ENCODE measurements at places on chromosomes 11 and 22.

DNA sequence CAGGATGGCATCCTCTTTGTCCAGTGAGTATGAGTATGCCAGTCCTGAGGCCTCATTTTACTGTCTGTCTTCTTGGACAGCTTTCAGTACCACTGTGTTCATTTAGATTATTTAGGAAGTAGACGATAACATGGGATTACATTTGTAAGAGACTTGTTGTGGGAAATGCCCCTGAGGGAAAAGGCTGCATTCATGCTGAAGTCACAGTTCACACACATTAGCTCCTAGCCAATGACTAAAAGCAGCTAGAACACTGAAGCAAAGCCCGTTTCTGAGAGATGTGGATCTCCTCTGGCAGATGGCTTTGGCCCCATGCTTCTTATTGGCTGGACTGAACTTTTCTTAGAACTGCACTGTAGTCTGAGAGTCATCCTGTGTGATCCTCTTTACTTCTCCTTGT, 242.4 kb downstream of the FAM76B start:
- DNase-seq = no peak

- no peak for DNase-seq
Measured at GRCh38 chr11:117983163-117983475, 3.1 kb upstream of the IL10RA start.

DNA sequence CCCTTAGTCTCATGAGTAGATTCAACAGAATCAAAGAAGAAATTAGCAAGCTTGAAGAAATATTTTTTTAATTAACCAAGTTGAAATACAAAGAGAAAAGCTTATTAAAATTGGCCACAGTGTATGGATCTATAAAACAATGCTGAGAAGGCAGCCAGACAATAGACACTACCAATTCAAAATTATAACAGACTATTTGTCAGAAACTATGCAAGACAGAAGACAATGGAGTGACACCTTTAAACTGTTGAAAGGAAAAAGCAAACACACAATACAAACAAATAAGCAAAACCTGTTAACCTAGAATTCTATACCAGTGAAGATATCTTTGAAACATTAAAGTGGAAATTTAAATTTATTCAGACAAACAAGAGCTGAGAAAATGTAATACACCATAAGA, 225.4 kb downstream of the CASP12 start:
- no peak for DNase-seq

GRCh38 chr11:121420398-121420797, 31.7 kb upstream of the SORL1 start:
- no peak for DNase-seq

- peak; percentile 80 for DNase-seq
Measured at GRCh38 chr11:33970984-33971466, 79.1 kb upstream of the LMO2 start.

- no peak for DNase-seq
Measured at GRCh38 chr11:45647329-45647728, 18.1 kb downstream of the CHST1 start.

DNA sequence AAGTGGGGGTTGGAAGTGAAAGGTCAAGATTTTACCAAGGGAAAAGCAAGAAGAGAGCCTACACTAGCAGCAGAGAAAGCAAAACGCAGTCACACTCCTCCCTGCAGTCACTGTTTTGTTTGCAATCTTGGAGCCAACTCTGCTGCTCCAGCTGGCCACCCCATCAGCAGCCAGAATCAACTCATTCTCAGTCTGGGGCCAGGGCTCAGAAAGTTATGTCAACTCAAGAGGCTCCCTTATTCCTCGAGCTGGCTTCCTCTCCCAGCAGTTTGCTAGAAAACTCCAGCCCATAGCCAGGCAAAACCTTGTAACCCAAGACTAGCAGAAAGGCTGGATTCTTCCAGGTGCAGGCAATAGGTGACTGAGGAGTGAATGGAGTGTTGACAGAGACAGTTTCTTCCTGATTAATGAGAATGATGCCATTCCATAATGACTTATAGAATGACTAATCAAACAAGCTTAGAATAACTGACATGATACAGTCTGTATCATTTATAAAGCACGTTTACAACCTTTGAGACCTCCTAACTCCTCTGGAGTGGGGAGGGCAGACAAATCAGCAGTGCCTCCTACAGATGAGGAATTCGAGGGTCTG, 53.4 kb downstream of the P4HA3 start:
- peak; percentile 22 for DNase-seq

DNA sequence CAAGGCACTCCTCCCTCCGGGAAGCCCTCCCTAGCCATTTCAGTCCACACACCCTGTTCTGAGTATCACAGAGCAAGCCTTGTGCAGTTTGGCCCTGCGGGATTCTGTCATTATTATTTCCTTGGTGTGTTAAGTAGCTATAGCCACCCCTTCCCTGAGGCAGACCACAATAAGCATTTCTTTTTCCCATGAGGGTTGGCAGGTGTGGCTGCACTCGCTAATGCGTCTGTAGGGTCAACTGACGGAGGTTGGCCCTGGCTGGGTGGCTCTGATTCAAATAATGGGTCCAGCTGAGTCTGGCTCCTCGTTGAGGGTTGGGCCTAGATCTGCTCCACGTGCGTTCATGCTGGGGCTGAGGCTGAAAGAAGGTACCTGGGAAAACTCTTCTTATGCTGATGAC, 5.1 kb downstream of the F2 start:
- DNase-seq = peak; percentile 43

GRCh38 chr11:7538031-7538430, 24.2 kb downstream of the PPFIBP2 start:
- no peak for DNase-seq

DNA sequence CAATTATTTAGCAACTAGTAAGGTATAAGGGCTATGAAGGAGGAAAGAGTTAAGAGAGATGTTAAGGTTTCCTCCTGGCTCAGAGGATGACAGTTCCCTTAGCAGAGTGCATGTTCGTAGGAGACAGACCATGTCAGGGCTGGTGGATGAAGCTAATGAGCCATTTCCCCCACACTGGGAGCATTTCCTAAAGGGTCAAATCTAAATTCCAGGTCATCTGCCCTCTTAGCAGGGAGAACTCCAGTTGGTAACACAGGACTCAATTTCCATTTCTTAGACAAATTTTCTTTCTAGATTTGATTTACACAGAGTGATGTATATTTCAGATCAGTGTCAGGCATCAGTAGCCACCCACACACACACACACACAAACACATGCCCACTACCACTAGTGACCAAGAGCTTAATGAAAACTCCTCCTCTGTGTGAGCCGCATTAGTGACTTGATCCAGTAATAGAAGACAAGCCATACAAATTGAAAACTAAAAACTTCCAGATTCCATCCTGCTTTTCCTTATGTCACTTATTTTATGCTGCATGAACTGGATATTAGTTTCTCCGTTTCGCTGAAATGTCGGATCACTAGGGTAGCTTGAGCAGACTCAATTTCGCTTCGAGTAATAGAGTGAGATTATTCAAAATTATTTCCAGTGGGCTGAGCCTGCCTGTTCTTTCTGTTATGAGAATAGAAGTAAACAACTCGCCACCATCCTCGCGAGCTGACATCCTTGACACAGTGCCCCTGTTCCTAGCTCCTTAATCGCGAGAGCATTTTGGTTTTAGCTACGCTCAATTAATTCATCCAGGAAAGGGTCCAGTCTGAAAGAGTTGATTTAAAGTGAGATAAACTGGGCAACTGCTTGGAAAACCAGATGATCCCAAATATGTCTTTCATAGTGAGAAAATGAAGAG, 582.6 kb downstream of the SOX6 start:
- DNase-seq = peak; percentile 62

DNA sequence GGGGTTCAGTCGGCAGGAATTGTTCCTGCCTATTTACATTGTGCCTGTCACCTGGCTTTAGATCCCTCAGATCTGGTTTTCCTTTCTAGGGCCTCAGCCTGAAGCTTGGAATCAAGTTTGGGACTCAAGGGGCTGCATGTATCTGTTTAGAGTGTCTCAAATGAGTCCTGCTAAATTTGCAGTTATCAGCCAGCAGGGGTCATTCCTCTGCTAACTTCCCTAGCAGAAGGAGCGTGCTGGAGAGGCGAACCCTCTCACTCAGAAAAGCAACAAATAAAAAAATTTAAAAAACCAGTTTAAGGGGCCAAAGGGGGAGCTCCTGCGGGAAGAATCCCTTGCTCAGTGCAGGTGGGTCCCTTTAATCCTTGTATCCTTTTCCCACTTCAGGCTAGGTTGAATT, 1220.2 kb downstream of the JRKL start:
- DNase-seq = no peak

GRCh38 chr11:71447791-71448256, 369 bp downstream of the DHCR7 start:
- peak; percentile 79 for DNase-seq

DNA sequence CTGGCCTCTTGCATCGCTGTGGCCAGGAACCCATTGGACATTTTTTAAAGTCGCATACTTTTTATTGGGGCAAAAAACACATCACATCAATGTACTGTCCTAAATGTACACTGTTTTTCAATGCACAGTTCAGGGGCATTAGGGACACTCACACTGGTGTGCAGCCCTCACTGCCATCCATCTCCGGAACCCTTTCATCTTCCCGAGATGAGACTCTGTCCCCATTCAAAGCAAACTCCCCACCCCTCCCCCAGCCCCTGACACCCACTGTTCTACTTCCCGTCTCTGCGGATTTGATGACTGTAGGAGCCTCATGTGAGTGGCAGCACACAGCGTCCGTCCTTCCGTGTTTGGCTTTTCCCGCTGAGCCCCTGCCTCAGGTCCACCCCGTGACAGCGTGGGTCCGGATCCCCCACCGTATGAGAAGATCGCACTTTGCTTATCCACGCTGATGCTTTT, 41.8 kb upstream of the TH start:
- peak; percentile 72 for DNase-seq

GRCh38 chr22:37425800-37426705, 1.2 kb downstream of the ELFN2 start:
- peak; percentile 81 for DNase-seq

- DNase-seq = peak; percentile 58
Measured at GRCh38 chr11:129951201-129951865, 51.3 kb downstream of the PRDM10 start.

DNA sequence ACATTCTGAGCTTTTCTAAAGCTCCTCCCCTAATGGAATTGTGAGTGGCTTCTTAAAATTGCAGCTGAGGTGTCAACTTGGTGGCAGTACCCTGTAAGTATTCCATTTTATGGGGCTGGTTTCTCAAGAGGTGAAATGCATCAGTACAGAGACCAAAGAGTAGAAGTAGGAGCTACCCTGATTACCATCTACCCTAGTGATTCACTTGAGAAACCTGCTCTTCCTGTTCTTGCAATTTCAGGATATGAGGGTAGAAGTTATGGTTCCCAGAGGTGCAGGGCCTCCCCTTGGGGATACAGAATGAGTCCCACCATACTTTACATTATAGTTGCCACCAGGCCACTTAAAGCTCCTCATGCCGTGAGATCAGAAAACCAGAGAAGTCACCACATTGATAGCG, 944.6 kb downstream of the OPCML start:
- DNase-seq = no peak
